Psoas muscle (tissue), 8 donors: ENCODE measurements at places on chromosomes 5 and 9.
A peak's percentile ranks its signal among the peaks of the same experiment; 100 is the strongest.

- peak; percentile 76 for DNase-seq
Observed at GRCh38 chr5:124746916-124747790, 714 bp upstream of the ZNF608 start.

DNA sequence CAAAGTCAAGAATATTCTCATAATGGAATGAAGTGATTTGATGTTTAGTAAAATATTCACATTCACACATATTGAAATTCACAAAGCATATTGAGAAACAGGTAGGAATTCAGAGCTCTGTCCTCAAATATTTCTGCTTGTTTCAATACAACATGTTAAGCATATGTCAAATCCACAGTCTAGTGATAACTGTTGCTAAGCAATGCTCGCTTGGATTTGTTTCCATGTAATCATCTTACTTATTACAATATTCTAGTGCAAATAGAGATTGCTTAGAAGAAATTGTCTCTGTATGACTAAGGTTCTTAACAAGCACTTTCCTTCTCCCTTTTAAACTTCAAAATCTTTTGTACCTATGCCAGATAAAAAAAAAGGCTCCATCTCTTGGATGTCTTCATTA is 995.7 kb downstream of the CDH18 start:
- no peak for DNase-seq

DNA sequence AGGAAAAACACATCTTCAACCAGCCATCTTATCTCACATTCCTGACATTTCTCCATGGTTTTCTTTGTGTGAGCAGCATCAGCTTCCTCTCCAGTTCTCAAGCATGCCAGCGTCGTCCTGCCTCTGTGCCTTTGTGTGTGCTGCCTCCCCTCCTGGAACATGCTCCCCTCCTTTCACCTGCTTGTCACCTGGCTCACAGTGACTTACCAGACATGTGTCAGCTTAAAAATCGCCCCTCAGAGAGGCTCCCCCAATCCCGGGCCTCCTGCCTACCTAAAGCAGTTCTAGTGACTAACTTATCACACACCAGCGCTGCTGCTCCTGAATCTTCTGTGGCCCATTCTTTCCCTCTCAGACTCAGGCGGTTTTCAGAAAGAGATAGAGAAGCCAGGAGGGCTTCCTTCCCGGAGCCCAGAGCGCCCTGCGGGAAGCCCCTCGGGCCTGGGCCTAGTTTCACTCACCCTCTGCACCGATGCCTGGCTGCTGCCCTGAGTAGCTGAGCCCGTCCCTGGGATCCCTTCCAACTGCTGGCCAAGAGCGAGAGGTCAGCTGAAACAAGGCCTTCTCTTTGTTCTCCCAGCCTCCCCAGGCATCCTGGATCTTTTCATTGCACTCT is 51.1 kb upstream of the MVB12B start:
- no peak for DNase-seq

- DNase-seq, result no peak
Observed at GRCh38 chr9:123996731-123997421, 14.7 kb upstream of the LHX2 start.

DNA sequence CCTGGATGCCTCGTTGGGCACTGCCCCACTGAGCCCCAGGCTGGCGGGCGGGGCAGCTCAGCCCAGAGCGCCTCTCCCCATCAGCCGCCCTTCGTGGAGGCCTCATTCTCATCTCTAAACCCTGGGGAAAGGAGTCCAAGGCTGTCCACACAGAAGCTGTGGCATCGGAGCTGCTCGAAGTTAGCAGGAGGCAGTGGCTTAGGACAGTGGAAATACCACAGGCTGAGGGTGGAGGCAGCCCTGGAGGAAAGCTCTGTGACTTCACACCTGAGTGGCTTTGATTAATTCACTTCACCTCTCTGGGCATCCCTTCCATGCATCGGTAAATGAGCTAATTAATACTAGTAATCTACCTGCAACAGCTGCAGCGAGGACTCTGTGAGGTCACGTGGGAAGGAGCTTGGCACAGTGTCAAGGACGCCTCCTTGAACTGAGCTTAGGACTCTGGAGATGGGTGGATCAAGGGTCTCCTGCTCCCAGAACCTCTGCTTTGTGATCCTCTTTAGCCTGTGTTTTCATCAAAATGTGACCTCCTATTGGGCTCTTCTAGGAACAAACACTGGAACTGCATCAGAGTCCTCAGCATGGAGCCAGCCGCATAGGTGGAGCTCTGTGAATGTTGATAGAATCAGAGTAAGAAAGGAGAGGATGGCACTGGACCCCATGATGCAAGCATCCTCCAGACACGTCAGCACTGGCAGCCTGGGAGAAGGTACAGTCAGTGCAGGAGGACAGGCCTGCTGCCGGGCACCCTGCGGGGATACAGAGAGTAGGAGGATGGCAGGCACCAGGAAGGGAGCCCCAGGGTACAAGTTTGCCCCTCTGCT is 842 bp upstream of the ANGPTL2 start:
- DNase-seq, result peak; percentile 62

- no peak for DNase-seq
Observed at GRCh38 chr9:117705386-117705785, 1.2 kb downstream of the TLR4 start.

DNA sequence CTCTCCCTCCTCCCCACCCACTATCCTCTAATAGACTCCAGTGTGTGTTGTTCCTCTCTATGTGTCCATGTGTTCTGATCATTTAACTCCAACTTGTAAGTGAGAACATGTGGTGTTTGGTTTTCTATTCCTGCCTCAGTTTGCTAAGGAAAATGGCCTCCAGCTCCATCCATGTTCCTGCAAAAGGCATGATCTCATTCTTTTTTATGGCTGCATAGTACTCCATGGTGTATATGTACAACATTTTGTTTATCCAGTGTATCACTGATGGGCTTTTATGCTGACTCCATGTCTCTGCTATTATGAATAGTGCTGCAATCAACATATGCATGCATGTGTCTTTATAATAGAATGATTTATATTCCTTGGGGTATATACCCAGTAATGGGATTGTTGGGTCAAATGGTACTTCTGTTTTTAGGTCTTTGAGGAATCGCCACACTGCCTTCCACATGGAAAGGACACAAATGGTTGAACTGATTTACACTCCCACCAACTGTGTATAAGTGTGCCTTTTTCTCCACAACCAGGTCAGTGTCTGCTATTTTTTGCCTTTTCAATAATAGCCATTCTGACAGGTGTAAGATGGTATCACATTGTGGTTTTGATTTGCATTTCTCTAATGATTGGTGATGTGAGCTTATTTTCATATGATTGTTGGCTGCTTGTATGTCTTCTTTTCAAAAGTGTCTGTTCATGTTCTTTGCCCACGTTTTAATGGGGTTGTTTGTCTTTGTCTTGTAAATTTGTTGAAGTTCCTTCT is 96.5 kb upstream of the DAB2 start:
- no peak for DNase-seq

DNA sequence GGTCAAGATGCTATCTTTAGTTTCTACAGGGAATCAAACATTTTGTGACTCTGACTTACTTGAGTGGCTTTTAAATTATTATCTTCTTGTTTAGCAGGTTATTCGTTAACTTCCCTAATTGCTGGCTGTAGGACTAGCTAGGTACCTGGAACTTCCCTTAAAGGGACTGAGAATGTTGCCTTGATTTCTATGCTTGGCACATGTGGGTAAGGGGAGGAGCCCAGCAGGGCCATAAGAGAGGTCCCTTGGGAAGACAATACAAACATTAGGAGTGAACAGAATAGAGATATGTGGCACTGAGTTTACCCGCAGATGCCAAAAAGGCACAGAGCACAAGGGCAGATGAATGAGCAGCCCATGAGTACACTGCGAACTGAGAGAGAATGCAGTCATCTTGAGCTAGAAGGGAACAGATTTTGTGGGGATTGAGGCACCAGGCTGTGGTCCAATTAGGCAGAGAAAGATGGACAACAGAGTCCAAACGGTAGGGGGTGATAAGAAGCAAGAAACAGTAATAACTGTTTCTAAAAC is 9.8 kb downstream of the CKMT2 start:
- no peak for DNase-seq

GRCh38 chr5:14722923-14723322 is 58.4 kb downstream of the OTULIN start:
- DNase-seq, result no peak

DNA sequence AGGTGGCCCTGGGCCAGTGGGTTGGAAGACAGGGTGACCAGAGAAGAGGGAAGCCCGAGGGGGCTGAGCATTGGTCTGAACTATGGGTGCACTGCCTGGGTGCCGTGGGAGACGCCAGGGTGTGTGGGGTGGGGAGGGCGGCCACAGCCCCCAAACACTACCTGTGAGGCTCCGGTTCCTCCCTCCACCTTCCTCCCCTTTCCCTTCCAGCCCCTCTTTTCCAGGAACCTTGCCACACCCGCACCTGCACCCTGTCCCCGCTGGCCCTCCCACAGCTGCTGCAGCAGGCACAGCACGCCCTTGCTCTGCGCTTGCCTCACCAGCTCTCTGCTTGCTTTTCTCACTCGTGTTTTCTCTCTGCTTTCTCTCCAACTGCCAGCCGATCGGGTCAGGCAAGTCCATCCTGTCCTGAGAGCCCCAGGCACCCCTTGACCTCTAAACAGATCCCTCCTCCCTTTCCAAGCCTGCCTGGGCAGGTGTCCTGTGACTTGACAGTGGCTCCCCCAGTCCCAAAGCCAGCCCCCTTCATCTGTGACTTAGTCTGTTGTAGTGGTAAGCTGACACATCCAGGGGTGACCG is 193.7 kb downstream of the MSX2 start:
- no peak for DNase-seq

DNA sequence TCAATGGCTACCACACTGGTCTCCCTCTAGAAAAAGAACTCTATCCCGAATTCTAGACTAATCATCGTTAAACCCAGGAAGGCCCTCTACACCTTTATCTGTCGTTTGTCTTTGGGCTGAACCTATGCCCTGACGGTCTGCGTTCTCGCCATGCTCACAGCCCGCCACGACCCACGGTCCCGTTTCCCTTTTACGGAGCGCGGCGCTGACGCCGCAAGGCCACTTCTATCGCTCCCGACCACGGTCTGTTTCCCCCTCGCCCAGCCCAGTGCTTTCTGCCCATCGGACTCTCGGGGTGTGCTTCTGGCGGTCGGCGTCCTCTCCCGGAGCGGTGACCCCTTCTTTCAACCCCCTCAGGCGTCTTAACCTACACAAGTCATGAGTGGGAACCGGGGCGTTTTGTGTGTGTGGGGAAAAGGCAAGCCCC is 974 bp downstream of the C9orf40 start:
- peak; percentile 35 for DNase-seq

DNA sequence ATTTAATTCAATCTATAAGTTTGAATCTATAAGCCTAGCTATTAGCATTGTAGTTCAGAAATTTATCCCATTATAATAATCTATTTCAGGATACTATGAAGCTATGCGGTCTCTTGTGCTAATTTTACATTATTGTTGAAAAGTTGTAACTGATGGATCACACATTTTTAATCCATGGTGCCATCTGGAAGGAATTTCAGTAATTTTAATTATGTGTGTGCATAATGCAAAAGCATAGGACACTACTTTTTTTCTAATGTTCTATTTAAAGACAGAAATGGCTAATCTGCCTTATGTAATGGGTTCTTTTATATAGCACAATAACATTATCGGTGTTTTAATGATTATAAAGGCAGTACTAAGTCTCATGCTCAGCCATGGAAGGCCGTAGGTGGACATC is 90.6 kb downstream of the HOMER1 start:
- no peak for DNase-seq

GRCh38 chr5:164487939-164488338 is 982.5 kb downstream of the MAT2B start:
- no peak for DNase-seq

DNA sequence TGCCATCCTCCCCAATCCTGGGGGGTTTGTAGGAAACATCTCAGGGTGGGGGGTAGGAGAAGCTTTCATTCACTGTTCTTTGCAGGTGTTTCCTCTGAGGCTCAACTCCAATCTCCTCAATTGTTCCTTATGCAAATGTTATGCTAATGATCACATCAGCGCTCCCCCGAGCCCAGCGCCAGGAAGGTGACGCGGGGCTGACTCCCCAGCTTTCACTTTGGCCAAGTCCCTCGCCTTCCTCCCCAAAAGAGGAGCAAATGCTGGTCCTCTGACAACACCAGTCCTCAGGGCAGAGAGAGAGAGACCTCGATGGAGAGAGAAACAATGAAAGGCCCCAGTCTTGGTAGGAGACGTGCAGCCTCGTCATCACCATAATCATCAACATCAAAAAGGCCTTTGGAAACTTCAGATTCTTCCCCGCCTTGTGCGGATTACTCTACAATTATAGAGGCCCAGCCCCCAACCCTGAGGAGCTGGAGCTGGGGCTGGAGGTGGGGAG is 39.1 kb downstream of the PCDH1 start:
- DNase-seq, result no peak

DNA sequence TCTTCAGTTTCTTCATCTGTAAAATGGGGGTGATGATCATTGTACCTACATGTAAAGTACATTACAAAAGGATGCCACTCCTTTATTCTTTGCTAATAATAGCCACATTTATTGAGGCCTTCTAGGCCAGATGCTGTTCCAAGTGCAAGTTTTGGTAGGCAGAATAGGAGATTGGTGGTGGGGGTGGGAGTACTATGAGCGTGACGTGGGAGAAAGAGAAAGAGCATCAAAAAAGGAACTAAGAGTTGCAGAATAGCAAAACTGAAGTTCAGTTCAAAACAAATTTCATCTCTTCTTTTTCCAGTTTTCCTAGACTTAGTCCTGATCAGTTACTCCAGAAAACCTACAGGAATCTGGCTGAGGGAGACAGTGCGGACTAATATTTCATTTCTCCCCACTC is 174.1 kb downstream of the SNX18 start:
- no peak for DNase-seq

DNA sequence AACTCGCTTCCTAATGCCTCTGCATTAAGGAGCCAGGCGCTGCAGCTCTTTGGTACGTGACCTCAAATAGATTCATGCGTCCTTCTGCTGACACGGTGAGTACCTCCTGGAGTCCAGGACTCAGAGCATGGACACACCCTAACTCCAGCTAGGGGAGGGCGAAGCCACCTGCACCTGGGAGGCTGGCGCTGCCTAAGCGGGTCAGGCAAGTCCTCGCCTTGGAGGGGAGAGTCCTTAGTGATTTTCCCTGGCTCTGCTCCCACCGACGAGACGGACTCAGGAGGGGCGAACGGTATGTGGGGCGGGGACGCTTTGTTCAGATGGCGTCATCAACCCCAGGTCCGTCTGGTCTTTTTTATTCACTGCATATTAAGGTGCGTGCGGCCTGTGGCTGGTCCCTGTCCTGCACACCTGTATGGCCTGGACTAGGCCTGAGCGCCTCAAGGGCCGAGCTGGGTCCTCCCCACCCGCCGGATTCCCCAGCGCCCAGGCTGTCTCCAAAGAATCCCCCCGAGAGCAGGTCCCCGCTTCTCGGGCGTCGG is 50.3 kb downstream of the NSUN2 start:
- no peak for DNase-seq

DNA sequence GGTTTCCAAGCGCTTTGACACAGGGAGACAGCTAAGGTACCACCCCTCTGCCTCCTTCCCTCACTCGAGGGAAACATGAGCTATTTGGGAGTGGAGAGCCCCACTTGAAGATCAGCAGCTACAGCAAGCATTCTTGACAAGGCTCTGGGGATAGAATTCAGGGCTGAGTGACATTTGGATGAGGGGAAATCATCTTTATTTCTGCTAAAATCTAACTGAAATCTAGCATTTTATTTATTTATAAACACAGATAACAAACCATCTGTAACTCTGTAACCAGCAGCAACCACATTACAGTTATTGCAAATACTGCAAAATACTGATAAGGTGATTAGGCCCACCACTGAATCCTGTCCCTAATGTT is 22.4 kb downstream of the RNF130 start:
- no peak for DNase-seq
